ENCODE measurements at places on chromosomes 7 and 10.

DNA sequence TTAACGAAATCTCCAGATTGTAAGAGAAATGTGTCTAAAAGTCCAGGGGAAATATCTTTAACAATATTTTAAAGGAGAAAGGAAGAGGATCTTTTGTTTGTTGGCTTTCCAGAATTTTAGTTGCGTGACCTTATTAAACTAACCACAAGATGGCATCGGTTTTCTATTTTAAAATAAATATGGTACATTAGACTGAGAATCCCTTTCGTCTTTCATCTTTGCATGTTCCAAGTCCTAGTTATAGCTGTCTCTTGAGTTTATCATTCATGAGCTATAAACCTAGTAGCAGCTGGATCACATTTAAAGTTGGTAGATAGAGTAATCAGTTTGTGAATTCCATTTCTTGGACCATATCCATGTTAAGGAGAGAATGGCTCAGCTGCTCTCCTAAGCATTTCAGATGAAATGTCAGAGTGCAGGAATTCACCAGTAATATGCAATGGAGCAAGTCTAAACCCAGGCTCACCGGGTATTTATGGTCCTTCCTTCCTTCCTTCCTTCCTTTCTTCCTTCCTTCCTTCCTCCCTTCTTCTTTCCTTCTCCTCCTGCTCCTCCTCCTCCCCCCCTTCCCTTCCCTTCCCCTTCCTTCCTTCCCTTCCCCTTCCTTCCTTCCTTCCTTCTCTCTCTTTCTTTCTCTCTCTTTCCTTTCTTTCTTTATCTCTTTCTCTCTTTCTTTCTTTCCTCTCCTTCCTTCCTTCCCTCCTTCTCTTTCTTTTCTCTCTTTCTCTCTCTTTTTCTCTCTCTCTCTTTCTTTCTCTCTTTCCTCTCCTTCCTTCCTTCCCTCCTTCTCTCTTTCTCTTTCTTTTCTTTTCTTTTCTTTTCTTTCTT is 57.8 kb upstream of the RAB18 start:
- no peak for DNase-seq

- no peak for DNase-seq
These were observed 78.5 kb downstream of the HGF start for GRCh38 chr7:81691199-81691821.

DNA sequence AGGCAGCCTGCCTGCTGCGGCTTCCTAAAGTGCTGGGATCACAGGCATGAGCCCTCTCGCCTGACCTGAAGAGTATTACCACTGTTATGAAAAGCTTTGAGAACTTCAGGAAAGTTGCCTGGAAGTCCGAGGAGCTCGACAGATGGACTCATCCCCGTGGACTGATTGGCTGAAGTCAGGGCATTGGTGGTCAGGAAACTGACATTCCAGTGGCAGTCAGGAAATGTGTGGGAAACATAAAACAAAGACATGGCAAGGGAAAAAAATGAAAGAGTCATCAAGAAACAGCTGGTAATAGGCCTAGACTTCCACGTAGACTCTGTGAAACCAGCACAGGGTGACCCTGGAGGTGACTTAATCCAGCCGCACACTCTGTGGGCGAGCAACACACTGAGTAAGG is 123.3 kb downstream of the CDH23 start:
- DNase-seq = no peak

DNA sequence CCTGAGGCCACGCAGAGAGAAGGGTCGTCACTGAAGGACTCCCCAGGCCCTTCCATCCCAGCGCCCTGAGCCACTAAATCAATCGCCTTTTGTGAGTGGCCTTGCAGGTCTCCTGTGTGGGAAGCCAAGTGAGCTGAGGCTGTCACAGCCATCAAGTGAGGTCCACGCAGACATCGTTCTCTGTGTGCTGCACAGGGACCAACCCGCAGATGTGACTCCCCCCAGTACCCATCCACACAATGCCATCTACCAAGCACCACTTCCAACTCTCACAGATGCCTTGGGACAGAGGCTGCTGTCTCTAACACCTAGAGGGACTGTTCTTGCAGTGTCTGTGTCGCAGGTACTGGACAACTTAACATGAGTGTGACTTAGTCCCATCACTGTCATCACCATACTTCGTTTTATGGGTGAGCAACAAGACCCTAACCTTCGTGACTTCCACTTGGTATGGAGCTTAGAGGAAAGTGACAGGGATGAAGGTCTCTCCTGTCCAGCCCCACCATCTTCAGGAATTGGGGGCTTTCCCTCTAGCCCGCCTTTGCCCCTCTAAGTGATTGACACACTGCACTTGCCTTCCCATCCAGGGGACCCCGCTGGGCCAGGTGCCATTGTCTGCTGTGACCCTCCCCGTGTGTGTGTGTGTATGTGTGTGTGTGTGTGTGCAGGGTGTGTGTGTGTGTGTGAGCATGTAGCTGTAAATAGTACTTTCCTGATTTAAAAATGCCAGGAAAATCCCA is 51.4 kb upstream of the TMEM72 start:
- no peak for DNase-seq

DNA sequence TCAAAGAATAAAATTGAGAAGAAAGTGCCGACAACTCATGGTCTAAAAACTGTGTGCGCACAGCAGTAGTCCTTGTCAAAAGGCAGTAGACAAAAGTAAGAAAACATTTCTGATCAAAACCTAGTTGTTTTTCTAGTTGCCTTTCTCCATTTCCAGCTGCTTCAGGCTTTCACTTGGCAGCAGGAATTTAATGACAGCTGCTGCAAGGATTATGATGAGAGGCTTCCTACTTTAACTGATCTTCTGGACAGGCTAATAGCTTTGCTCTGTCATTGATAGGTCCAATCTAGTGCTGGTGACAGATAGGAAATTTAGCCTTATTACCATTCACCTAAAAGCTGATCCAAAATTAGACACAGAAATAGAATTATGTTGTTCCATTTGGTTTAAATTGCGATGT is 110.7 kb upstream of the SEMA3C start:
- no peak for DNase-seq
